ENCODE measurements at places on chromosomes 2 and 18.

DNA sequence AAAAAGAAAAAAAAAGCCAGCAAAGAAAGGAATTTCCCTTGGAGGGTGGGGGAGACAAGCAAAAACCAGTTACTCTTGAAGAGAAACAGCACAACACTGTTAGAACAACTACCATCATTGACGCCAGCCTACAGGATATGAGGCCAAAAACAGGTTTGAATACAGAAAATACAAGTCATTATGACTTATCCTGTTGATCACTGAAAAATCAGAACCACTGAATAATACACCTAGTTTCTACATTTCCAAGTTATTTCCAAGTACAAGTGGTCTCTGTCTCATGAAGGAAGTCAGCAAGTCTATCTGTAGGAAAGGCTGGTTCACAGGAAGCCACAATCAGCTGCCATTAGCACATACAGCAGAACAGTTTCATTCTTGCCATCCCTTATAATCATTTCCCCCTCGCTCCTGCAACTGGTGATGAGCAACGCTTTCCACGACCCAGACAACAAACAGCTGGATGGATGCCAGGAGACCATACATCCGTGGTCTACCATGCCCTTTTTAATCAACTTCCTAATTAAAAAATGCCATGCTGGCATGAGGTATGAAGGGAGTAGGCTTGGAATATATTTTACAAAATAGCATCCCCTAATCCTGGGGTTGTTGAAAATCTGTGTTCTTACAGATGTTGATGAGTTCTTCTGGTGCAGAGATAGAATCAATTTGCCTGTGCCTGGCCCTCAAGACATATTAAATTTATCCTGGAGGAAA lies 10.4 kb downstream of the MYT1L start:
- DNase-seq = no peak

GRCh38 chr2:16167870-16168426 lies 227.6 kb downstream of the MYCN start:
- DNase-seq = no peak

GRCh38 chr2:6791682-6792081 lies 74.0 kb downstream of the CMPK2 start:
- DNase-seq = no peak

DNA sequence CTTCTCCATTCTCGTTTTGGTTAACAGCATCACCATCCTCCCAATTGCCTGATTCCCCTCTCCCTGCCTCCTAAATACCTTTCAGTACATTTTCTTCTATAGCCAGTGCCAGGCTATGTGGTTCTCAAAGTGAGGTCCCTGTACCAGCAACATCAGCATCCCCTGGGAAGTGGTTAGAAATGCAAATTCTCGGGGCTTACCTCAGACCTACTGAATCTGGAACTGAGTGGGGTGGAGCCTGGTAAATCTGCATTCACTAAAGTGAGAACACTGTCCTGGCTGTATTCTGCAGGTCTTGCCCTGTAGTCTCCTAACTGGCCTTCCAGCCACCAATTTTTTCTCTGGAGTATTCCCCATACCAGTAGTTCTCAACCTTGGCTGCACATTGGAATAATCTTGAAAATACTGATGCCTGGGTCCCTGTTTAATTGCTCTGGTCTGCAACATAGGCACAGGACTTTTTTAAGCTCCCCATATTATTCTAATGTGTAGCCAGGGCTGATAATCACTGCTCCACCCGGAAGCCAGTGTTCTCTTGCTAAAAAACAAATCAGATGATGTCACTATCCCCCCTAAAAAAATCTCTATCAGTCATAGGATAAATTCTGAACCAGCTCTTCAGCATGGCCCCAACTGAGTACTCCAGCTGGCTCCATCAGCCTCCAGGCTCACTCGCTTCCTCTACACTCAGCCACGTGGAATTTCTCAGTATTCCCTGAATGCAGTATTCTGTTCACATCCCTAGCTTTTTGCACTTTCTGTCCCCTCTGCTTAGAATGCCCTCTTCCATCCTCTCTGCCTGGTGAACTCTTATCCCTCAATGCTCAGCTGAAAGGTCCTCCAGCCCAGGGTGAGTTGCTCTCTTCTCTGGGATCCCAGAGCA lies 98.4 kb downstream of the CDK15 start:
- DNase-seq = no peak

DNA sequence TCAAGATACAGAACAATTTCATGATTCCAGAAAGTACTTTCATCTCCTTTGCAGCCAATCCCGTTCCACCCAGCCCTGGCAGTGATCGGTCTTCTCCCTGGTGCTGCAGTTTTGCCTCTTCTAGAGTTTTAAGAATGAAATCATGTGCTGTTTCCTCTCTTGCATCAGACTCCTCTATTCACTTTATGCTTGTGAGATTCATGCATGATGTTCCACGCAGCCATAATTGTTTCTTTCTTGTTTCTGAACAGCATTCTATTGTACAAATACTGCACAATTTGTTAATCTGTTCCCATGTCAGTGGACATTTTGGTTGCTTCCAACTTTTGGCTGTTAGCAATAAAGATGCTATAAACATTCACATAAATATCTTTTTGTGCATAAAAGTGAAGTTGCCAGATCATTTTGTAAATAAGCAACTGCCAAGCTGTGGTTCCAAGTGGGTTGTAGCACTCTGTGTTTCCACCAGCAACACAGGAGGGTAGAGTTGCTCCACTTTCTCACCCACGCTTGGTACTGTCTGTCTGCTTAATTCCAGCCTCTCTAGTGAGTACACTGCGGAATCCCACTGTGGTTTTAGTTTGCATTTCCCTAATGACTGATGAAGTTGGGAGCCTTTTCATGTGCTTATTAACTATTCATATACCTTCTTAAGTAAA lies 104.5 kb downstream of the TWIST2 start:
- no peak for DNase-seq

DNA sequence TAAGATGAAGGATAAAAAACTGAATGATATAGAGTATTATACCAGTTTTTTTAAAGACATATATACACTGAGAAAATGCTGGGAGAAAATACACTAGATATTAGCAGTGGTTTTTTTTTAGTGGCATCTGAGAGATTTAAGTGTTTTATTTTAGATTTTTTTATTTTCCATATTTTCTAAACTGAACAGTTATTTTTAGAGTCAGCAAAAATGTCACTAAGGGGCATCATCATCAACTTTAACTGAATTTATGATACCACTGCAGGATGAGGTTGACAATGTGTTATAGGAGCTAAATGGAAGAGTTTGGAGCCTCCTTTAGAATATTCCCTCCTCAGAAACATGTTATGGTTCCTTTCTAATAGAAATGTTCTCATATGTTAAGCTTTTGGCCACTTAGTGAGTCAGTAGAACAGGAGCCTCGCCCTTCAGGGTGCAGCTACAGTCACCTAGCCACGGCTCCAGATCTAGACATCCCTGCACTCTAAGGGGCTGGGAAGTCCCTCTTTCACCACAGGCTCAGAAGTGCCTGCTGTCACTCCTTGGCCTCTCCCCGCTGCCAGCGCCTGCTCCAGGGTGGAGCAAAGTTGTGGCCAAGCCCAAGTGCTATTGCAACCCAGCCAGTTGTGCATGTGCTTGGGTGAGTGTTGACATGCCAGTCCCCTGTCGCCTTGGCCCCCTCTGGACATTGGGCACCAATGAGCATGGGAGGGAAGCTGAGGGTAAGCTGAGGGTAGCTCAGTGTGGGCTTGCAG lies 210.7 kb upstream of the RASGRP3 start:
- DNase-seq = no peak

GRCh38 chr2:62870966-62871365 lies 165.5 kb downstream of the EHBP1 start:
- DNase-seq = no peak

DNA sequence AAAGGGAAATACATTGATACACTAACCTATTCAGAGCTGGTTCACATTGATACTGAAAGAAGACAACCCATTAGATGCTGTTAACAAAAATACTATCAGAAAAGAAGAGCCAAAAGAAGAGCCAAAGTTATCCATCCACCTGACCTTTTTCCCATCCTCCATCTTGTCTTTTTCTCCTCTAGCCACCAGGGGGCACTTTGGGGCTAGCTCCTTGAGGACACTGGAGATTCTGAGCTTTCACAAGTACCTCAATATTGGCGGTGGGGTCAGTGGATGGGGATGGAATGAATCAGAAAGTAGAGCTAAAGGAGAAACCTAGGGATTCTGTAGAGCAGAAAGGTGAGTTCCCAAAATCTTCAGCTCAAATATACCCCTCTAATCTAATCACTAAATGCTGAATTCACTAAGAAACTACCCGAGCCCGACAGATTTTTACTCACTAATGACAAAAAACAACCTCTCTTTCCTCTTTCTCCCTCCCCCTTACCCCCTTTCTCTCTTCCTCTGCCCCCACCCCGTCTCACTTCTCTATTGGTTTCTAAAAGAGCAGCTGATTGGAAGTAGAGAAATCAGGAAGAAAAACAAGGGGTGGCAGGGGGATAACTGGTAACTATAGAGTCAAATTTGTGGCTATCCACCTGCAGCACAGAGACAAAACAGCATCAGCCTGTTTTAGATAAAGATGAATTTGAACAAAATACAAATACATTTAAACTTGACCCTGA lies 203.3 kb downstream of the TCF4 start:
- DNase-seq = peak; percentile 12

GRCh38 chr18:13568443-13569392 lies 157.6 kb downstream of the FAM210A start:
- DNase-seq = no peak

DNA sequence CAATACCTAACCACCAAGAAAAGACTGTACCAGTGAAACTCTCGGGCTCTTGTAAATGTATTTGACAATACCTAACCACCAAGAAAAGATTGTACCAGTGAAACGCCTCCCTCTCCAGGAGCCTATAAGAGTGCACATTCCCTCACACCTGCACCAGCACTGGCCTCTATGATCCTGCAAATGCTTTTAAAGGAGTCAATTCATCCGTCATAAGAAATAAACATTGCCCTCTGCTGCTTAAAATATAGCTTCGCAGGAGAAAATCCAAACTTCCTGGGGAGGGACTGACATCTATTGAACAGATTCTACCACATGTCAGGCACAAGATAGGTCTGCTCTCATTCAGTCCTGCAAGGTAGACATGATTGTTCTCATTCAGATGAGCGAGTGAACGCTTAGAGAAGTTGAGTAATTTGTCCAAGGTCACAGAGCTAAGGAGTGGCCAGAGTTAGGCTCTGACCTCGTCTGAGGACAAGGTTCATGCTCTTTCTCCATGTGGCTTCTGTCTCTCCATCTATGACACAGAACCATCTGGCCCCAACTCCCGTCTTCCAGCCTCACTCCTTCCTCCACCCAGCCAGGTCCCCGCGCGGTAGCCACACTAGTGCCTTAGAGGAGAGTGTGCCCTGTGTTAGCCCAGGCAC lies 38.7 kb downstream of the MCFD2 start:
- DNase-seq = peak; percentile 41

DNA sequence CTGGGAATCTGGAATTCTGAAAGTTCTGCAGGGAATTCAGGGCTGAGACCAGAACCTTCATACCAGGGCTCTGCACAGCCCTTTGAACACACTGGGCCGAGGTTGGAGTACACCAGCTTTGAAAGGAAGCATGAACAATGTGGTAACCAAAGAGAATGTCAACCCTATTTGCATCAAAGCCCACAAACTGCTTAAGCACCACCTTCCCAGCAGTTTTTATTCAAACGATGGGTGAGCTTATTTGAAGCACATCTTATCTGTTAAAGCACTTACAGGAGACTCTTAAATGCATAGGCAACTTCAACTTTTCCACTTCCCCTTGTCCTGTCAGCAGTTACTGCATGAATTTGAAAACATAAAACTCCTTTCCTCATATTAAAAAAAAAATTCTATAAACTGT lies 96.6 kb downstream of the TXNL1 start:
- DNase-seq = no peak

DNA sequence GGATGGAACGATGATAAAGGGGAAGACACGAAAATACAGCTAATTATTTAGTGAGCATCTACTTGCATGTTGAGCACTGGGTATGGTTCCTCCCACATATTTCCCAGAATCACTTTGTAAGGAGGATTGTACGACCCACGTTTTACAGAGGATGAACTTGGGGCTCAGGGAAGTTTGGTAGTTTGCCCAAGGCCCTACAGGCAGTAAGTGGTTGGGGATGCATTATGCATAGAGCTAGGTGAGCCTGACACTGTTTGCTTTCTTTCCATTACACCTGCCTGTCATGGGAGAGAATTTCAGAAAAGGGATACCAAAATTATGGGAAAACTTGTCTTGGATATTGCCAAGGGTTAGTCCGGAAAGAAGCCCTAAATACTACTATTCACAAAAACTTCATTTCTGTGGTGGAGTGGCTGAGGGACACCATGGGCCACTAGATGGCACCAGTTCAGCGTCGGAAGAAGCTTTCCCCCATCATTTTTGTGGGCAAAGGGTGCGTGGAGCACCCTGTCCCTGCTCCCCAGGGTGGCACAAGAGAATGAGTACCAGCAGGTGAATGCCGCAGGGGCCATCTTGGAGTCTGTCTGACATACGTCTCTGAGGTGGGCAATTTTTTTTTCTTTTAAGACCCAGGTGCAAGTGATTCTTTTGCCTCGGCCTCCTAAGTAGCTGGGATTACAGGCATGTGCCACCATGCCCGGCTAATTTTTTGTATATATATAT lies 23.5 kb upstream of the C18orf32 start:
- DNase-seq = peak; percentile 71

DNA sequence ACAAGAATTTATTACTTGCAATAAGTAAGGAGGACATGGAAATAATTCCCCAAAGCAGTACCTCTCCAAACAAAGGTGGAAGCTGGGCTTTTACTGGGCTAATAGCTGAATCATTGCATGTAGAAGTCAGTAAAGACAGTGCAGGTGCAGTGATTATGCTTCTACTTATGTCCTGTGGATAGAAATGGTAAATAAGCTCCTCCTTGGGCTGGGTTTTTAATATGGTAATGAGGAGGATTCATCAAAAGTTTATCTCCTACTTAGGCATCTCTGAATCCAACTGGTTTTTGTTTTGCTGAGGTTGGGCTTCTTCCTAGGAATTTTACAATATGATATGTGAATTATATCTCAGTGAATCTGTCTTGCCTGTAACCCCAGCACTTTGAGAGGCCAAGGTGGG lies 297.4 kb upstream of the MC4R start:
- no peak for DNase-seq

- DNase-seq = peak; percentile 69
Observed at GRCh38 chr2:72579591-72580180, 246.1 kb downstream of the EXOC6B start.

GRCh38 chr2:138421315-138421970 lies 80.1 kb upstream of the SPOPL start:
- peak; percentile 77 for DNase-seq

- no peak for DNase-seq
Observed at GRCh38 chr2:64277101-64277849, 133.1 kb upstream of the PELI1 start.
